ENCODE measurements at places on chromosomes 12 and 14.
A peak's percentile ranks its signal among the peaks of the same experiment; 100 is the strongest.

DNA sequence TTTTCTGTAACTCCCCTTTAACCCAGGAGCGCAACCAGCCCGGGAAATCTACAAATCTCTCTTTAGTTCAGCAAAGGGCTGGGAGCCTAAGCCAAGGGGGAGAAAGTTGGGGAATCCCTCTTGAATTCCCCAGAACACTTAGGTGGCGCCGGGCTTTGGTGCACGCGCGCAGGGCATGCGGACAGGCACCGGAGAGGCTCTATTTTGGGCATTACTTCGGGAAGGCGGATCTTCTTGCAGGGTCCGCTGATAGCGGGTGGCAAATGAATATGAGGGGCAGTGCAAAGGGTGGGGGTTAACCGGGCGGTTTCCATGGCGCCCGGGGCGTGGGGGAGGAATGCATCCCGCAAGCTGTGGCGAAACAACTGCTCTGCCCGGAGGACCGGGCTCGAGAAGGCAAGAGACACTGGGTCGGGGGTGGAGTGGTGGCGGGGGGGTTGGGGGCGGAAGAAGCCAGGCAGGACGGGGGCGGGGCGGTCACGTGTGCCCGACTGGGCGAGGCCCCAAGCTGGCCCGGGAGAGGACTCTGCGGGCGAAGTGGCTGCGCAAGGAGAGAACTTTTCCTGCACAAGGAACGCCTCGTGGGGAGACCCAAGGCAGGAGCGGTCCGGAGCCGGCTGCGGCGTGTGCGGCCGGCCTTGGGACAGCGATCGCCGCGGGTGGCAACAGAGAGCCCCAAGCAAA, at the start of gene FLVCR2:
TSS of gene FLVCR2 (plus strand) at position 519 of the 684 bp plus-strand sequence. CDS start 353 bp downstream, outside the sequence.
- DNase-seq, result peak; percentile 27

DNA sequence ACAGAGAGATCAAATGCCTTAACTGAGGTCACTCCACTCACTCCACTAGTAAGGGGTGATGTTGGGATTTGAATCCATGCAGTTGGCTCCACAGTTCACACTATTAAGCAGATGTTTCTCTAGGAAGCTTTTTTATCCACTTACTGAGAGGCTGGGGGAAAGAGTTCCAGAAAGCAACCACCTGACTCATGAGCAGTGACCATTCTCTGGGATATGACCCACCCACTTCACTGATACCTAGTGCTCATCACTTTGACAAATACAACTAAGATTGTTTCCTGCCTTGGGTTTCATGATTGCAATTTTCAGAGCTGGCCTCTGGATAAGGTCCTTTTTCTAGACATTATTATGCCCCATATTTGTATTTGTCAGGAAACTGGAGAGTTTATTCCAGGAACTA, 152.1 kb upstream of the PLEKHG7 start:
- DNase-seq, result no peak

GRCh38 chr14:104695660-104696000, 6.2 kb downstream of the INF2 start:
- no peak for DNase-seq

DNA sequence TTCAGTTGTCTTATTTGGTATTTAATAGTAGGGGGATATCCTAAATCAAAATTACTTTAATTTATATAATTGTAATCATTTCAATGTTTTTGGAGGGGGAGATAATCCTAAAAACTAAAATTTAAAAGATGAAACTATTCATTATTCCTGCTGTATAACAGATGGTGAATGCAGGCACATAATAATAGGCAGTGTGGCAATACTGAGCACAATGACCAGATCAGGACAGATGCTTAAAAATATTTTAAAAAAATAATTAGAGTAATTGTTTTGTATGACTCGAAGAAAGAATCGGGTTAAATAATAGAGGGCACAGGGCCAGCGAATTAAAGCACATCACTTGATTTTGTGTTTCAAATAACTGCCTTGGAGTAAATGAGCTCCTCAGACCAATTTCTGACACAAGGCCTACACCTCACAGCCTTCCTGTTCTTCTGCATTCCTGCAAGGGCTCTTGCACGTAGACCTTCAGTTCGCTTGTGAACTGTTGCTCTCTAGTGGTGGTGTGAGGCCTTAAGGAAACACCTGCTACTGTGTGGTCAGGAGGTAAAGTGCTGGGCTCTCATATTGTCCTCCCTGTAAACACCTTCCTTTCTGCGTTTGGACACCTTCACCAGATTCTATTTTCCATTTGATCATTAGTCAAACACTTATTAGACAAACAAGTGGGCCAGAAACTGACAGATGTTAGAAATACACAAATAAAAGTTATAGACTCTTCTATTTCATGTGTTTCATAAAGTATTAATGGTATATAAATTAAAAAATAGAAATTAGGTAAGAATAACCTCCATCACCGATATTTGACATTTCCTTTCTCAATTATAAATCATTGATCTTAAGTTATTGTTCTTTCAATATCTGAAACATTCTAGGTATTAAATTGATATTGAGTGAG, 29.3 kb upstream of the KLRF1 start:
- DNase-seq, result no peak

DNA sequence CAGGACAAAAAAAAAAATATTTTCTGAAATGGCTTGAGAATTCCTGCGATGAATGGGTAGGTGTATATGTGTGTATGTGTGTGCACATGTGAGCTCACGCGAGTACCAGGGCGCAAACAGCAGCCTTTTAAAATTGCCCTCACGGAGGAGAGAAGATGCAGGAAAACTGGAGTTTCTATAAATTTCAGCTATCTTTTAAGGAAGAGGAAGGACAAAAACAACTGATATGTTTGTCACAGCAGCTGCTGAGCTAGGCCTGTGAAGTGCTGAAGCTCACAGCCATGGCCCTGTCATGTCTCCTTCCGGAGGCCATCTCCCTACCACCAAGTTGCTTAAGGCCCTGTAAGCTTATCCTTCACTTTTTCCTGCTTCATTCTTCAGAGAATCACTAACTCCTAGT, 40.8 kb downstream of the DUSP16 start:
- DNase-seq, result no peak

DNA sequence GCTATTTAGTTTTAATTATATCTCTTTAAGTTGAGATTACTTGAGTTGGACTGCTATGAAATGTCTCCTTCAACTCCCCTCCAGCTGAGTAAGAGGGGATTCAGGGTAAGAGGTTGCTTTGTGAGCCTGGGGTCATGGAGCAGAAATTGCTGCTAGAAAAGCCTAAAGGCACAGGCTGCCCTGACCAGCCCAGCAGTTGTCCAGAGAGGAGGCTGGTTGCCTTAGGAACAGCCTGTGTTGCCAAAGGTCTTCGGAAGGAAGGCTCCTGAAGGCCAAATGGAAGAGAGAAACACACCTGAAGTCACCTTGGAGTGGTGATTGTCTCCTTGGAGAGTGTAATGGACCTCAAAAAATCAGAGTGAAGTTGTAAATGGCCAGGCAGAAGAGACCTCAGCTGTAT, 235.5 kb upstream of the PDE3A start:
- DNase-seq, result no peak

GRCh38 chr12:57031138-57031725, 14.9 kb upstream of the TAC3 start:
- no peak for DNase-seq

GRCh38 chr12:92911339-92911738, 17.8 kb downstream of the EEA1 start:
- DNase-seq, result no peak

DNA sequence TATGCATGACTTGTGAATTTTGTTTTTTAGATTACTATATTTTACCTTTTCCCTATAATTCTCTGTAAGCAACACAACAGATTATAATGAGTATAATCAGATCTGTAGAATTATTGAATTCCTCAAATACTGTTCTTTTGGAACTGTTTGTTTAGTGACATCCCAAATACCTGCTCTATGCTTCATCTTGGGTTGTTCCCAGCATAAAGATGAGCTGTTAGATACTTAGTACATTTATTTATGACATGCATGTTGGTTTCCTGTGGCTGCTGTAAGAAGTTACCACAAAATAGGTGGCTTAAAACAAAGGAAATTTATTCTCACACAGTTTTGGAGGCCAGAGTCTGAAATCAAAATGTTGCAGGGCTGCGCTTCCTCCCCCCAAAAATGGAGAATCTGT, 78.4 kb downstream of the PTPRR start:
- no peak for DNase-seq

GRCh38 chr12:128313931-128314330, 47.0 kb downstream of the TMEM132C start:
- no peak for DNase-seq

DNA sequence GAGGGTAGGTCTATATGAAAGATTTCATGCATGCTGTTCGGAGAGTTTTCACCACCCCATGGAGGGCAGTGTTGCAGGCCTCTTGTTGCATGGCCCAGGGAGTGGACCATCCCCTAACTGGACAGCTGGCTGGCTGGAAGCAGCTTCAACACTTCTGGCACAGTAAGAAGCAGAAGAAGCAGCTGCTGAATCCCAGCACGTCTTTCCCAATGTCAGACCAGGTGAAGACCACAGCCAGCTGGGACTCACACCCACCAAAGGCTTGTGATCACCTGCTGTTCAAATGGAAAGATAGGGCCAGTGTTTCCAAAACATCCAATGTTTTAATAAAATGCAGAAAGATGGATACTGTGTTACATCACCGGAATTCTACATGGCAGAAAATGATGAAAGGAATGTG, 1423.6 kb downstream of the AACS start:
- no peak for DNase-seq

- DNase-seq, result no peak
Measured at GRCh38 chr12:76587428-76588178, 28.0 kb upstream of the OSBPL8 start.

GRCh38 chr12:1926251-1926657, 7.8 kb upstream of the CACNA2D4 start:
- DNase-seq, result no peak

DNA sequence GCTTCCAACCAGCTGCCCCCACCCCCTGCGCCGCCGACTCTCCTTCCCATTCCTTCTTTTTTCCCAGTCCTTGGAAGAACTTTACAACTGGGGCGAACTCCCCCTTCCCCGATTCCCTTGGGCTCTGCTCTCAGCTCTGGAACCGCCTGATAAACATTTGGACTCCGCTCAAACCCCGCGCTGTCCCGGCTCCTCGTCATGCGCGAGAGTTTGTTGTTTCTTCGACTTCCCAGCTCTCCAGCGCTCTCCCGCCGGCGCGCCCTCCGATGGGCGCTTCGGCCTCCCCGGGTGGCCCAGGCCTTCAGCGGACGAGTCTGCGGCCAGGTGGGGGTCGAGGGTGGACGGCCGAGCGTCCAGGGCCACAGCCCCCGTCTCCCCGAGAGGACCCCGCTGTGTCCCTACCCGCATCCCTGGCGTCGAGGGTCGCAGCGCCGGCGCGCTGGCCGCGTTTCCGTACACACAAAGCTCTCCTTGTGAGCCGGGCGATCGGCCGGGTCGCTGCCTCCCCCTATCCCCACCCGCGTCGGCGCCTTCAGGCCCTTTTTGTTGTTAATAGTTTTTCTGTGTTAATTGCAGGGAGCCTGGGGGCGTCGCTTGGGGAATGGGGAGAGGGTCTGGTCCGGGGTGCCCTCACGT, 847 bp downstream of the MMP14 start:
- no peak for DNase-seq

DNA sequence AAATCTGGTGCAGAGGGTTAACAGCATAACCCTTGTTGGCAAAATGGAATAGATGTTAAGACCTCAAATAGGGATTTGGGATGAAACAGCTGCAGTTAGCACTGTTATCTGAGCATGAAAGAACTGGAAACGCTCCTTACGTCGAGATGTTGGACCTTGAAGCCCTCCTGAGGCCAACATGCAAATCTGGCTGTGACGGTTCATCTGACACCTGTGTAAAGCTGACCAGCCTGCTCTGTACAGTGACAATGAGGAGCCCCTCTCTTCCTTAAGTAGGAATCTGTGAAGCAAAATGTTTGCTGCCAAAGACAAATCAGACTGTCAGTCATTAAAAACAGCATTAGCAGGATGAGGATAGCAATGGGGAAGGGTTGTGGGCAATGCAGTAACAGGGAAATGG, 36.5 kb downstream of the PAPLN start:
- no peak for DNase-seq

DNA sequence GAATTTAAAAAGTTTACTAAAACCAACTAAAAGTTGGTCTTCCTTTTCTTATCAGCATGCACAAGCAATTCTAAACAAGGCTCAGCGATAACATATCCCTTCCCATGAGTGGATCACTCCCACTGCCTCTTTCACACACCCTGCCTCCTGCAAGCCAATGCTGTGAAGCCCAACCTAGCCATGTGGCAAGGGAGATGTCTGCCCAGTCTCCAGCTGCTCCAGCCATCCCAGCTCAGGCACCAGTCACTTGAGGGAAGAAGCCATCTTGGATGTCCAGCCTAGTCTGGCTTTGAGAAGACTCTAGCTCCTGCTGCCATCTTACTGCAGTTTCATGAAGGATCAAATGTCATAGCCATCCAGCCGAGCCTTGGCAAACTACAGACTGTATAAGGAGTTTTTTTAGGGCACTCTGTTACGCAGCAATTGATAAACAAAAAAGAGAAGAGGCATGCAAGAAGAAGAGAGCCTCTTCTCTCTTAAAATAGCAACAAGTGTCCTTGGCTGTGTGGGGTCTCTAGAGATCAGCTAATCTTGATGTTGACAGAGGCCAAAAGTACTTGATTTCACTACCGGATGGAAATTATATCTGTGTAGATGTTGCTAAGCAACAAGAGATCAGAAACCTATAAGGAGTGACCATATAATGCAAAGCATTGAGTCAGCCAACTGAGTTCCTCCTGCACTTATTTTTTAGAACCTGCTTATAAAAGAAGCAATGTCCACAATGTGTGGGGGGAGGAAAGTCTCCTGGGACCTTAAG, 108.9 kb downstream of the PTCSC3 start:
- DNase-seq, result no peak

- DNase-seq, result no peak
Measured at GRCh38 chr12:123908884-123909725, 63.5 kb downstream of the CCDC92 start.

DNA sequence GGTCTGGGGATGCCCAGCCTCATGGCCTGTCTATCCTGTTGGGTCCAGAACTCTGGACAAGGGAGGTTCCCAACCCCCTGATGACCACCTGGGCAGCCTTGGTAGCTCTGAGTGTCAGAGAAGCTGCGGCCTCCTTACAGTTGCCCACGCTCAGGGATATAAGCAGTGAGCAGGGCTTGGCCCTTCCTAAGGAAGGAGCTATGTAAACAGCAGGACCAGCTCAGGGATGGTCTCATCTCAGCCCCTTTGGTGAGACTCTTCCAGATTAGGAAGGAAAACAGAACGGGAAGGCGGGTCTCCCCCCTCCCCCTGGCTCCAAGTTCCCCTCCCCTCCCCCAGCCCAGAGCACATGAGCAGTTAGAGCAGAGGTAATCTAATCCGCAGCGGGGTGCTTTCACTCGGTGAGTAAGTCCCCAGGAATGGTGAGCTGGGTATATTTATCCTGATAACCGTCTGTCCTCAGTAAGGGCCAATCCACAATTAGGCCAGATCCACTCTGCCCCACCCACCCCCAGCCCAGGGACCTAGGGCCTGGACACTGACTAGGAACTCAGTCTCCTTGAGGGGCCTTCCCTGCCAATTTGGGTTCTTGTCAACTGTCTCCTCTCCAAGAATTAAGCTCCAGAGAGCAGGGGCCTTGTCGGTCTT, 29.5 kb upstream of the RPLP0 start:
- no peak for DNase-seq

- no peak for DNase-seq
Measured at GRCh38 chr14:61428261-61428660, 106.9 kb downstream of the PRKCH start.

Data from D721Med (cell line).